Left cardiac atrium (tissue), 4 donors: ENCODE measurements at places on chromosomes 3 and 15.

DNA sequence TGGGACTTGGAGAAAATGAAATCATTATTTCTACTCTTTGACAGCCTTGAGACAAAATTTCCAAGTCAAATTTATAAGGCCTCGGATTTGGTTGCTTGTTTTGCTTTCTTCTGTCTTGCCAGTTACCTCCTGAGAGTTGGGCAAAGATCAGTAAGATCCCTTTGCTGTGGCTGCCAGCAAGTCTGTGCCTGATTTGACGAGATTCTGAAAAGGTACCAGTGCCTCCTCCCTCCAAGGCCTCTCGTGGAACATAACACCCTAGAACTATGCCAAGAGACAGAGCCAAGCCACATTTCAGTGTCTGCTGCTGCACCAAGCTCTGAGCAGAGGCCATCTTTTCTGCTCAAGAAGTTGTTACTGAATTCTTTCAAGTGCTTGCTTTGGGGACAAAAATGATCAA lies 61.0 kb downstream of the GTPBP8 start:
- DNase-seq = no peak

DNA sequence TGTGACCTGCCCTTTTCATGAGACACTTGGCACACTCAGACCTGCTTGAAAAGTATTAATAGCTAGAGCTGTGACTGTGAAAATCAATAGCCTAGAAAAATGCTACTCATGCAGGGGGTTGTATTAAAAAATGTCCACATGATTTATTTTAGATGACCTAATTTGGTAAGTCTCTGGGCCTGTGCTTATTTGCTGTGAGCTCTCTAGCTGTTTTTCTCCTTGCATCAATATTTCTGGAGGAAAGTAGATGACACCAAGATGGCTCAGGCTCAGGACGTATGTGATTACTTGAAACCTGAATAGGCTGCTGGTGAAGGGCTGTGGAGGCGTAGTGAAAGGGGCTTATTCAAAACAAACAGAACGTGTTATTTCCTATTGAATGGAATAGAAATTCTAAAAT lies 29.5 kb downstream of the KCNAB1 start:
- DNase-seq = no peak

DNA sequence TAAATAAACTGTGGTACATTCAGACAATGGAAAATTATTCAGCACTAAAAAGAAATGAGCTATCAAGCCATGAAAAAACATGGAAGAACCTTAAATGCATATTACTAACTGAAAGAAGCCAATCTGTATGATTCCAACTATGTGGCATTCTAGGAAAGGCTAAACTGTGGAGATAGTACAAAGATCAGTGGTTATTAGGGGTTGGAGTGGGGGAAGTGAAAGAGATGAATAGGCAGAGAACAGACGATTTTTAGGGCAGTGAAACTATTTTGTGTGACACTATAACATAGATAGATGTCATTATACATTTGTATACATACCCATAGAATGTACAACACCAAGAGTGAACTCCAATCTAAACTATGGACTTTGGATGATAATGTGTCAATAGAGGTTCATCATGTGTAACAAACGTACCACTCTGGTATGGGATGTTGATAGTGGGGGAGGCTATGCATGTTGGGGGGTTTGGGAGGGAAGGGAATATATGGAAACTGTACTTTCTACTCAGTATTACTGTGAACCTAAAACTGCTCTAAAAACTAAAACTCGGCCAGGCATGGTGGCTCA lies 29.0 kb downstream of the RAB27A start:
- DNase-seq = no peak

DNA sequence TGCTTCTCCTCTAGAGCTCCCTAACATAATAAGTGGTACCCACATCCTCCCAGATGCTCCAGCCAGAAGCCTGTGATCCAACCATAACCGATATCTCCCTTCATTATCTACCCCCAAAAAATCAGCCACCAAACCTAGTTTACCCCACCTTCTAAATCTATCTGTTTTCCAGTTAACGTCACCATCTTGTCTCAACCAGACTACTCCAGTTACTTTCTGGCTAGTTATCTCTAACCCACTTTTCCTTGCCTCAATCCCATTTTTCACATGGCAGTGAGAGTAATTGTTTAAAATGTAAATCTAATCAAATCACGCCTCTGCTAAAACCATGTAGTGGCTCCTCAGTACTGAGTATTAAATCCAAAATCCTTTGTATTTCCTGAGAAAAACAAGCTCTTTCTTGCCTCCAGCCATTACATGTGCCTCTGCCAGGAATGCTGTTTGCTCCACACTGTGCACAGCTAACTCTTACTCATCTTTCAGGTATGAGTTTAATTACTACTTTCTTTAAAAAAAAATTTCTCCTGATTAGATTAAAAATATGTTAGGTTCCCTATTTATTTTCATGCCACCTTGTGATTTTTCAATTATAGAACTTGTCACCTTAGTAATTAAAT lies 15.4 kb downstream of the CCDC54 start:
- DNase-seq = no peak
